Adipose tissue (tissue), 3 donors: ENCODE measurements at places on chromosomes 6 and 20. TPM values are rescaled to one million over a fixed set of nuclear protein-coding genes. Genes with fewer than 3 reads are reported as not detected.

Gene SLC2A10
- 6.7 TPM for polyA plus RNA-seq

Gene NOL4L
- polyA plus RNA-seq = 9.9 TPM

Gene CDK5RAP1
- polyA plus RNA-seq = 20.7 TPM

Gene LY6G6F
- 0.45 TPM for polyA plus RNA-seq

Gene GSTA1
- 12.7 TPM for polyA plus RNA-seq

Gene TOX2
- 2.3 TPM for polyA plus RNA-seq

Gene WFDC12
- polyA plus RNA-seq = not detected

Gene LHFPL5
- polyA plus RNA-seq = not detected

Gene DDX43
- 1.1 TPM for polyA plus RNA-seq

Gene OR2J3
- polyA plus RNA-seq = not detected

Gene FOXC1
- polyA plus RNA-seq = 7.3 TPM

Gene TUBB1
- 0.34 TPM for polyA plus RNA-seq

Gene PSMA7
- polyA plus RNA-seq = 266 TPM
